GM23338 (cell line): ENCODE measurements at places on chromosomes 16 and 17.

GRCh38 chr16:76614269-76614668 is 337.1 kb downstream of the CNTNAP4 start:
- DNase-seq: no peak

GRCh38 chr17:79819085-79819484 is 20.2 kb downstream of the CBX4 start:
- no peak for DNase-seq

- DNase-seq: no peak
Observed at GRCh38 chr17:63944736-63945499, 12.8 kb upstream of the CD79B start.

GRCh38 chr17:32275060-32276042 is 9.7 kb downstream of the RHBDL3 start:
- peak; percentile 72 for DNase-seq

DNA sequence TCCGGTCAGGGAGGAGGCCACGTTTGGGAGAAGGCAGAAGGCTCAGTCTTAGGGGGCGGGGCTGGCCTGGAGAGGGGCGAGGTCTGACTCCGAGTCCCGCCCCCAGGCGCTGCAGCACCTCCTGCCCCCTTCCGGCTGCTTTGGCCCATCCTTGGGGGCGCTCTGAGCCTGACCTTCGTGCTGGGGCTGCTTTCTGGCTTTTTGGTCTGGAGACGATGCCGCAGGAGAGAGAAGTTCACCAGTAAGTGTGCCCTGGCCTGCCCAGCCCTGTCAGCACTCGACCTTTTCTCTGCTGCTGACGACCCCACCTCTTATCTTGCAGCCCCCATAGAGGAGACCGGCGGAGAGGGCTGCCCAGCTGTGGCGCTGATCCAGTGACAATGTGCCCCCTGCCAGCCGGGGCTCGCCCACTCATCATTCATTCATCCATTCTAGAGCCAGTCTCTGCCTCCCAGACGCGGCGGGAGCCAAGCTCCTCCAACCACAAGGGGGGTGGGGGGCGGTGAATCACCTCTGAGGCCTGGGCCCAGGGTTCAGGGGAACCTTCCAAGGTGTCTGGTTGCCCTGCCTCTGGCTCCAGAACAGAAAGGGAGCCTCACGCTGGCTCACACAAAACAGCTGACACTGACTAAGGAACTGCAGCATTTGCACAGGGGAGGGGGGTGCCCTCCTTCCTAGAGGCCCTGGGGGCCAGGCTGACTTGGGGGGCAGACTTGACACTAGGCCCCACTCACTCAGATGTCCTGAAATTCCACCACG is 1.5 kb downstream of the TNFRSF12A start:
- DNase-seq: peak; percentile 97

- peak; percentile 76 for DNase-seq
Observed at GRCh38 chr17:55641676-55642081, 81.0 kb downstream of the TMEM100 start.

- no peak for DNase-seq
Observed at GRCh38 chr16:86994215-86994614, 323.0 kb downstream of the C16orf95 start.

- DNase-seq: no peak
Observed at GRCh38 chr16:15760129-15760528, 96.7 kb downstream of the MYH11 start.

DNA sequence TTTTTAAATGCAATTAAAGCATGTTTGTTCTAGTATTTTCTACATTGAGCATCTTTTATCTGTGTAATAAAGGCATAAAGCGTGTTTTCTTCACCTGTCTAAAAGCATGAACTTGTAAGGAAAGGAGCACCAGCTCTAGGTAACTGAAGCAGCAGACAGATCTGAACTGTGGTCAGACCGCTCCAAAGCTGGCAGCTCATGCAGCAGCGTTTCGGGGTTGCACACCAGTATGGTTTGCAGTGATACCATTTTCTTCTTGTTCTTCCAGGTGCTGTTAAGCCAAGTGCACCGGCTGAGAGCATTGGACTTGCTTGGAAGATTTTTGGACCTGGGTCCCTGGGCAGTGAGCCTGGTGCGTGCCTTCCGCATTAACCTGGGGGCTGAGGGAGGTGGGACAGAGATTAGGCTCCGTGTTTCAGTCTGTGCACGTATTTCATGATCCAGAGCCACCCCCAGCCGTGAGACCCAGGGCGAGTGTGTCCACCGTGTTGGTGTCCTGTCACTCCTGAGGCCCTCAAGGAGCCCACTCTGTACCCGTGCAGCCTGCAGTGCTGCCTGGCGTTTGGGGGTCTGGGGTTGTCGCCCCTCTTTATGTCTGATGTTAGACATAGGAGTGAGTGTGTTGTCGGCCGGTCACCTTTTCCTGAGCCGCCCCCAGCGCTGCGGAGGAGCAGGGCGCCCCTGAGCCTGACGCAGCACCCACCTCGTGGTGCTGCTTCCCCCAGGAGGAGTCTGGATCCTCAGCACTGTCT is 136.3 kb upstream of the CHMP6 start:
- no peak for DNase-seq

- no peak for DNase-seq
Observed at GRCh38 chr16:657487-657886, 8.3 kb downstream of the WDR90 start.

GRCh38 chr16:78220571-78220970 is 121.1 kb downstream of the WWOX start:
- no peak for DNase-seq

DNA sequence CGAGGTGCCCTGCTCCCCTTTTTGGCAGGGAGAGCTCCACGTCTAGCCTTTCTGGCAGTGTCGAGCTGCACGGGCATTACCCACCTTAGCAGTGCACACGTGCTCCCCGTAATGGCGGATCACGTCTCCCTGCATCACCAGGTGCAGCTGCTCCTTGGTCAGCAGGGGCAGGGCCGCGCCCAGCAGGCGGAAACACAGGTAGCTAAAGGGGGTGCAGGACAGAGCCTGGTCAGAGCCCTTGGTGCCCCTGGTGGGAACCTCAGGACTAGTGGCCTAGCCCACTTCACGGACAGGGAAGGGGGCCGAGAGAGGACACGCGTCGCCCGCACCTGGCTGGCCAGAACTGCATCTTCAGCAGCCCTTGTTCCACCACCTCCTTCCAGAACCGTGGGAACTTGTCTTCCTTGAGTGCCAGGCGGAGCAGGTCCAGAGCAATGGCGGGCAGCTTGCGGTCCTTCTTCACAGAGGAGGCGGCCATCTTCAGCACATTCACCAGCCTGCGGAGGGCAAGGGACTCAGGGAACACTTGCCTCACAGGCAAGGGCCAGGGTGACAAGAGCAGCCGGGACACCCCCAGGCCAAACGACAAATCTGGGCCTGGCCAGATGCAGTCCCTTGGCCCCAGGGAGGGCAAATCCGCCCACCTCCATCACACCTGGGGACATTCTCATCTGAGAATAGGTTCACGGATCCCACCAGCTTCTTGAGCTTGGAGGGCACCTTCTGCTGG is 3.2 kb downstream of the MYBBP1A start:
- DNase-seq: no peak

DNA sequence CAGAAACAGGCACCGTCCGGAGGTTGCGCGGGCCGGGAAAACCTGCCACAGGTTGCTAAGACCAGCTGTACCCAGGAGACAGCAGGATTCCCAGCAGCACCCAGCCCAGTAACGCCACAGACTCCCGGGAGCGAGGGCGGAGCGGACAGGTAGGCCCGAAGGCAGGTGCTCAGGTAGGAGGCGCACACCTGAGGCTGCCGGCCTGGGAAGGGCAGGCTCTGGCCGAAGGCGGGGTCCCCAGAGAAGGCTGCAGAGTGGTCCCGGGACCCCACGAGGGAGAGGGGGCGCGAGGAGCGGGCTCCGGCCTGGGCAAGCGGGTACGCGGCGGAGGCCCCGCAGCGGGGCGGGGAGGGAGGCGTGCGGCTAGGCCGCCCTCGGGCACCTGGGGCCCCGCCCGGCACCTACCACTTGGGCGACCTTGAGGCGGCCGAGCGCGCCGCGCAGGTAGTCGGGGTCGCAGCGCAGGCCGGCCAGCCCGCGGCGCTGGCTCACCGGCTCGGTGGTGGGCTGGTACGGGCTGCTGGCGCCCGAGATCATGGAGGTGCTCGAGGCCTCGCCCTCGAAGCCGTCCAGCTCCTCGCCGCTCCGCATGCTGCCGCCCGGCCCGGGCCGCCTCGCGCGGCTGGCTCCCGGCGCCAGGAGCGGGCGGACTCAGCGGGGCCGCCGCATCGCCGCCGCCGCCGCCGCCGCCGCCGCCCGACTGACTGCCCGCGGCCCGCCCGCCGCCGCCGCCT is 441 bp downstream of the CMTM4 start:
- DNase-seq: peak; percentile 68

DNA sequence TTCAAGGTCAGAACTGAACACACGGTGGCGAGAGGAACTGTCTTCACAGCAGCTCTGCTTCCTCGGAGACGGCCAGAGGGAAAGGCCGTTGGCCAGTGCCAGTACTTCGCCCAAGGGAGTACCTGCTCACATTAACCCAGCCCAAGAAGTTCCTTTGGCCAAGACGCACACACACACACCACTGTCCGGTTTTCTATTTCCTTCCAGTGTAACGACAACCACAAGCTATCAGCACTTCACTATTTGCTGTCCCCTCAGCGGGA is 744 bp upstream of the GGNBP2 start:
- peak; percentile 52 for DNase-seq

DNA sequence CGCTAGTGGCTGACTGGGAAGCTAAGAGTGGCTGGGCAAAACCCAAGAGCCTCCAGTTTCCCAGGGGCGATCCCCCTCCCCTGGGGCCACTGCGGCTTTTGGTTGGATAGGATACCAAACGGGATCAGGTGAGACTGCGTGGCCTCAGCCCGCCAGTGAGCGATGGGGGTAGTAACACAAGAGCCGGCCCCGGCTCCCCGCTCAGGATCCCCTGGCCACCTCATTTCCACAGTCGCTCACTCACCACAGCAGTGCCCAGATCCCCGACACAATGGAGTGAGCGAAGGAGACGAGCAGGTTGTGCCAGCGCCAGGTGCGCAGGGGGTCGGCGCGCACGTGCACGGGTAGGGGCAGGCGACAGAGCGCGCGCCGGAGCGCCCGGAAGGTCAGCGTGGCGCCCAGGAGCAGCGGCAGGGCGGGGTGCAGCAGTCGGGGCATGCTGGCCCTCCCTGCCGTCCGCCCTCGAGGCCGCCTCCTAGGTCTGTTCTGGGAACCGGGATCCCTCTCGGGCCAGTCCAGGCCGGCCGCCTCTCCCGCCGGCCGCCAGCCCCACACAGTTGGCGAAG is 290 bp downstream of the TLCD1 start:
- DNase-seq: peak; percentile 85

GRCh38 chr16:70694088-70694867 is 8.4 kb upstream of the MTSS2 start:
- peak; percentile 83 for DNase-seq

DNA sequence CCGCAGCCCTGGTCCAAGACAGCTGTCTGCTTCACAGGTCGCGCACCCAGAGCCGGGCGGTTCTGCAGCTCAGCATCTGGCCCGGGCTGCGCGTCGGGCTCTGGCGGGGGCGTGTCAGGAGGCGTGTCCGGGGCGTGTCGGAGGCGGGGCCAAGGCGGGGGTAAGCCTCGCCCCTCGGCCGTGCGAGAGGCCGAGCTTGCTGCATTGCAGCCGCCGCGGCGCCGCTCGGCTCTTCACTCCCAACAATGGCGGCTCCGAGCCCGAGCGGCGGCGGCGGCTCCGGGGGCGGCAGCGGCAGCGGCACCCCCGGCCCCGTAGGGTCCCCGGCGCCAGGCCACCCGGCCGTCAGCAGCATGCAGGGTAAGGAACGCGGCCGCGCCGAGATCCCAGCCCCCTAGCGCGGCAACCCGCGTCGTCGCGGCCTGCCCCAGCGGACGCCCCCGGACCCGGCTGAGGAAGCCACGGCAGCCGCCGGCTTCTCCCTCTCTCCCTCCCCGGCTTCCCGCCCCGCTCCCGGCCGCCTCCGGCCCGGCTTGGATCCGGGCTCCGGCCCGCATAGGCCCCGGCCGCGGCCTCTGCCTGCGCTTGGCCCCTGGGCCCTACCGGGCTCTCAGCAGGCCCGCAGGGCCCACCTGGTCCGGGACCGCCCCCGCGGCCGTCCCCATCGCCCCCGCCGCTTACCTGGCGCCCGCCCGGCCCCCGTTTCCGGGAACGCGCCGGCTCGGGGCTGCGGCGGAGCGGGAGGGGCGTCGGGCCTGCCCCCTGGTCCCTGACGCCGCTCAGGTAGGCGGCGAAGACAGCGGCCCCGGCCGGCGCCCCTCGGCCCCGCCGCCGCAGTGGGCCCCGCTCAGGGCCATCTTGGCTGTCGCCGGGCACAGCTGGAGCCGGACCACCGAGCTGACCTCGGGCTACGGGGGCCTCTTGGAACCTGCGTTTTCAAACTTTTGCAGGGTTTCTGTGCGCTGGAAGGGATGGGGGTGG is at the start of gene MAP2K4:
Gene MAP2K4 (plus strand): TSS at position 236 of the 981 bp plus-strand sequence. CDS start 10 bp downstream, at position 246.
- peak; percentile 94 for DNase-seq

GRCh38 chr16:50169555-50170096 is 16.5 kb downstream of the TENT4B start:
- no peak for DNase-seq

DNA sequence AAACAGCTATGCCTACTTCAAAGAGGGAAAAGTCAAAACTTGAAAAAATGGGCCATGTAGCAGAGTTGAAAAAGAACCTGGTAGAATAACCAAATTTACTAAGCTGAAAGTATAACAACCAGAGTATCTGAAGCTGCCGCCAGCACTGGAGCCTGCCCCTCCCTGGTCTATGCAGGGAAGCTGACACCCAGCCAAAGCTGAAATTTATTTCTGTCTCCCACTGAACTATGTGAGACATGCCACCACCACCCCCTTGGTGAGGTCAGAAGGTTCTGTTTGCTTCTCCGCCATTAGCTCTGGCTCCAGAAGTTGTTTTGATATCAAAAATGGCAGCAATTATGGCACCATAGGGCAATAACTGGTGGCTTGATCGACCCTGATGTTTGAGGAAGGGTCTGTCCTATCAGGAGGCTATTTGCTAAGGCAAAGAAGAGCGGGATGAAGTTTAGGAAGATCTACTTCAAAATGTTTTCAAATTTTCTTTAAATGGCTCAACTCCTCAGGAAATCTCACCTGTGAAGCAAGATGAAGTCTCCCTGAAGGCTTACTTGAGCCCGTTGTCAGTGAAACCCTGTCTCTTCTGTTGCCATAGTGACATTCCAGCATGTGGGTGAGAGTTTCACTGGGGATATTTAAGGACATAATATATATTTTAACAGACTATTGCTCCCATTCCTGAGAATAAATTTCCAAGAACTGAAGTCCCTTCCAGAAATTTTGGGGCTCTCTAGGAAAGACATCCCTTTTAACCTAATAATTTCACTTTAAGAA is 122.0 kb downstream of the COPRS start:
- no peak for DNase-seq

DNA sequence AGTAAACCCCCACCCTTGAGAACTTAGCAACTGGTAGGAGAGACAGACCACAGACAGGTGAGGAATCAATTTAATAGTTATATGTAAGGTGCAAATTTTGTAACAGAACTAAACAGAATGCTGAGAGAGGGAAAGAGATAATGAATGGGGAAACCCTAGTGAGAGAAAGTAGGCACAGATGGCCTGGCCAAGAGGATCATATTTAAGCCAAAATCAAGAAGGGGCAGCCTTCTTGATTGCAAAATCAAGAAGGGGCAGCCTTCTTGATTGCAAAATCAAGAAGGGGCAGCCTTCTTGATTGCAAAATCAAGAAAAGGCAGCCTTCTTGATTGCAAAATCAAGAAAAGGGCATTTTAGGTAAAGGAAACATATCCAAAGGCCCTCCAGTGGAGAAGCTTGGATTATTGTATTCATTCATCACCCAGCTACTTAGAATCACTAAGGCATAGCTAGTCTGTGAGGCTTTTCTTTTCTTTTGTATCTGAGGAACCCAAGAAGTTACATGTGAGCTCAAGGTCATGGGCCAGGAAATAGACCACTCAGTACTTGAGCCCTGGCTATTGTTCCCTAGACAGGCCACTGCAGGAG is 190.6 kb downstream of the CYLD start:
- no peak for DNase-seq
